ENCODE measurements at places on chromosomes 2 and 18. TPM values are rescaled to one million over a fixed set of nuclear protein-coding genes. Genes with fewer than 3 reads are reported as not detected.

The TBR1 gene
- not detected for total RNA-seq

The AFF3 gene
- 14.3 TPM for total RNA-seq

GRCh38 chr18:55779691-55780585 lies 191.9 kb upstream of the TCF4 start:
- no peaks in the 10 kb centered on the region for H3K27me3 ChIP-seq
- H3K4me1 ChIP-seq = no peaks in the 10 kb centered on the region
- H3K27ac ChIP-seq = peak overlapping the region; percentile 66
- DNase-seq = peak; percentile 79

GRCh38 chr2:85621338-85621737 lies 5.4 kb downstream of the USP39 start:
- peaks cover 79% of the 10 kb centered on the region for H3K36me3 ChIP-seq
- H3K27me3 ChIP-seq = no peaks in the 10 kb centered on the region
- H3K4me1 ChIP-seq = peaks cover 33% of the 10 kb centered on the region
- H3K27ac ChIP-seq = no peak overlapping the region

DNA sequence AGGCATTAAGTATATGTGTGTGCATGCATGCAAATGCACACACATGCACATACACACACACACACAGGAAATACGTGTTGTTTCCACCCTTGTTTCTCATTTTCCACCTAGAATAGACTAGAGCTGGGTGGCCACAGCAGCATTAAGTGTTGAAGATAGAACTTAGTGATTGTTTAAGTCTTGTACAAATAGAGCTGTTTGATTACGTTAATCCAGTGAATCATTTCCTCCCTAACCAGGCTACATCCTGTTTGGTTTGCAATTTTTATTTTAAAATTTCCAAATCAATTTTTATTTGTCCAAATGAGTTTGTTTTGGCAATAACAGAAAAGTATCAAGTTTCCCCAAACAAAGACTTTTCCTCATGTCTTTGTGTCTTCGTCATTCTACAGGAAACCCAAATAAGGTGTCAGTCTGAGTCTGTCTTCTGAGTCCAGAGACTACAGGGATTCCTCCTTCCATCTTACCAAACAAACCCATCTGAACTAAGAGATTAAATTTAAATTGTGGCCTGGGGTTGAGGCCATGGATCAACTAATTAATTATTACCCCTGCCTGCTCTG lies 74.6 kb upstream of the GALNT5 start:
- no peaks in the 10 kb centered on the region for H3K36me3 ChIP-seq
- H3K27me3 ChIP-seq = no peaks in the 10 kb centered on the region
- no peak overlapping the region for H3K27ac ChIP-seq
- H3K4me3 ChIP-seq = no peak overlapping the region
- peaks cover 4% of the 10 kb centered on the region for H3K4me1 ChIP-seq
